B cell (primary cell): ENCODE measurements at places on chromosomes 13 and 19.
A peak's percentile ranks its signal among the peaks of the same experiment; 100 is the strongest.

DNA sequence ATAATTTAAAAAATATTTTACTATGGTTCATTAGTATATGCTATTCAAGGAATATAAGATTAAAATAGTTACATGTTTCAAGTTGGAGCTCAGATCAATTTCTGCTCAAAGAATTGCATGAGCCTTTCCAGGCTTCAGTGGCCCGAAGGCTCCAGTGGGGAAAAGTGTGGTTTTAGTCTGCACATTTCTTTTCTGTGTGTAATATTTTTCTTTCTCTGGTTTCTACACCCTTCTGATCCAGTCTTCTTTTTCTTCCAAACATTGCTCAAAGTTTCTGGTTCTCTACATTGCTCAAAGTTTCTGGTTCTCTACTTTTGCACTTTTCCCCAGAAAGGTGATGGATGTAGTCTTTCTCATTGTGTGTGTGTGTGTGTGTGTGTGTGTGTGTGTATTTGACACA is 64.7 kb upstream of the OXGR1 start:
- DNase-seq: no peak

DNA sequence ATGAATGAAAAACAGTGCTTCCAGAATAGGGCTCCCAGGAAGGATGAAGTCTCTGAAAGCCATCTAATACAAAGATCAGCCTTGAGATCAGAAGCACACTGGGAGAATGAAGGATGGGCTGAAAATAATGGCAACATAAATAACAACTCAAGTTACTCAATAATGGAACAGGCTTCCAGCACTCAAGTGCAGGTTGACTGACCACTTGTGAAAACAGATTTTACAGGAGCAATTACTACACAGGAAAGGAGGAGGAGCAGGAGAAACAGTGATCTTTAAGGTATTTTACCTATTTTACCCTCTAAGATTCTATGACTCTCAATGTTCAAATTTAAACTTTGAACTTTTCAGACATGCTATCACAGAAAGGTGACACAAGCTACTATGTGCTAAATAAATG is 106.0 kb downstream of the USP12 start:
- DNase-seq: no peak

GRCh38 chr13:108005231-108005630 is 210.1 kb downstream of the LIG4 start:
- DNase-seq: no peak

DNA sequence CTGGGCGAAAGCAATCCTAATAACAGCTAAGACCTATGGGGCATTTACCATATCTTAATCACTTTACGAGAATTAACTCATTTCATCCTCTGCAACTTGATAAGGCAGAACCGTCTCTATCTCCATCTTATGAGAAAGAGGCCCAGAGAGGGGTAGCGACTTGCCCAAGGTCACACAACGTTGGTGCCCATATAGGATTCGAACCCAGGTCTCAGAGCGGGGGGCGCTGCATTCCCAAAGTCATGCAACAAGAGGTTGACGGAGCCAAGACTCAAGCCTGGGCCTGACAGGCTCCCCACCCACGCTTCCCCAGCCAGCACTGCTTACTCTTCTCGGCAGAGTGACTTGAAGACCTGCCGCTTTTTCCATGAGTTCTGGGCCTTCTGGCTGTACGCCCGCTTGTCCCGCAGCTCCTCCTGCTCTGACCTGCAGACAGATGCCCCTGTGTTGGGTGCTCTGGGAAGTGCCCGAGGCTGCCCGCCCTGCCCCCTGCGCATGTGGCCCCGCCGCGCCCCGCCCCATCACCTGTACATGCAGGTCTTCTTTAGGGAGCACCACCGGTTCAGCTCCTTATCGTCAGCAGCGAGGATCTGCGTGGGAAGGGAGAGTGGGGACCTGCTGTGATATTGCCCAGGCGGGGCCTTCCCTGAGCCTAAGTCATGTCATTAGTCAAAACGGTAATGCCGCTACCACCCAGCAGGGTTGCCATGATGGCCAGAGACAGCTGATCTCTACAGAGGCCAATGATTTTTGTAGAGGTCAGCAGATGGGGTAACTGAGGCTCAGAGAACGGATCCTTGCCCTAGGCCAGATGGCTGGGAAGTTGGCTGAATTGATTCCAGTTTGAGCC is 10.8 kb downstream of the KRI1 start:
- DNase-seq: no peak

GRCh38 chr19:40198272-40198990 is 7.2 kb downstream of the MAP3K10 start:
- no peak for DNase-seq

GRCh38 chr13:99808786-99809185 is 162.8 kb downstream of the ZIC5 start:
- DNase-seq: no peak

DNA sequence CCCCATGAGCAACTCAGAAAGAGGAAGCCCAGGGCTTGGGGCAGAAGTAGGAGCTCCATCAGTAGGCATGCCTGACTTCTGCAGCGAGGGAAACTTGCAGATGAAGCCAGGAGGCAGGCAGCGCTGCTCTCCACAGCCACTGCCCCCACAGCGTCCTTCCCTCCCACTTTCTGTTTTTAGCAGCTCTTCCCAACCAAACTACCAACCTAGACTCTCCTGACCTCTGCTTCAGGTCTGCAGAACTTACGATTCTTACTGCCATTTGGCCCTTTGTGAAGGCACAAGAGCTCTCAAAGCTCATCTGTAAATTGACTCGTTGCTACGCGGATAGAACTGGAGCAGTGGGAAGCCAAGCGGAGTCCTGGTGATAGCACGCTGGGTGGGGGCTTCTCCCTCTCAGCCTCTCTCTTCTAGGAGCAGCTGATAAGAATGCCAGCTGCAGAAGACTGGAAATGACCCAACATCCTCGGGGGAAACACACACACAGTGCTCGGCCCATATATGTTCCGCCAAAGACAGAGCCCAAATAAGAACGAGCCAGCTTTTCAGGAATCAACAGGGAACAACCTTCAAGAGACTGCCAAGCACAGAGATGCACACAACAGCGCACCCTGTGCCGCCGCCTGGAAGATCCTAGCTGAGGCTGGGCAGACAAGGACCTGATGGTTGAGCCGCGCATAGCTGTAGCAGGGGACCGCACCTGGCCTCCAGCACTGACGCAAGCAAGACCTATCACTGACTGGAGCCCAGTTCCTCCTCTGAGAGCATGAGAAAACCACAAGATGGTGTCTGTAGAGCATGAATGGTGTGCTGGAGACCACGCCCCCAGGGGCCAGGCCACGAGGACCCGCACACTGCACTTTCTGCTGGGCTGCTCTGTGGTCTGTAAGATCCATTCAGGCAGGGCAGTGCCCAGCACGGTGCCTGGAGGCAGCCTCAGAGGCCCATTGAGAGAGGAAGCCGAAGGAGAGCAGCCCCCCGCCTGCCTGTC is 15.9 kb upstream of the SLC35E1 start:
- peak; percentile 95 for DNase-seq

GRCh38 chr13:49567491-49567890 is 17.9 kb downstream of the RCBTB1 start:
- DNase-seq: no peak

DNA sequence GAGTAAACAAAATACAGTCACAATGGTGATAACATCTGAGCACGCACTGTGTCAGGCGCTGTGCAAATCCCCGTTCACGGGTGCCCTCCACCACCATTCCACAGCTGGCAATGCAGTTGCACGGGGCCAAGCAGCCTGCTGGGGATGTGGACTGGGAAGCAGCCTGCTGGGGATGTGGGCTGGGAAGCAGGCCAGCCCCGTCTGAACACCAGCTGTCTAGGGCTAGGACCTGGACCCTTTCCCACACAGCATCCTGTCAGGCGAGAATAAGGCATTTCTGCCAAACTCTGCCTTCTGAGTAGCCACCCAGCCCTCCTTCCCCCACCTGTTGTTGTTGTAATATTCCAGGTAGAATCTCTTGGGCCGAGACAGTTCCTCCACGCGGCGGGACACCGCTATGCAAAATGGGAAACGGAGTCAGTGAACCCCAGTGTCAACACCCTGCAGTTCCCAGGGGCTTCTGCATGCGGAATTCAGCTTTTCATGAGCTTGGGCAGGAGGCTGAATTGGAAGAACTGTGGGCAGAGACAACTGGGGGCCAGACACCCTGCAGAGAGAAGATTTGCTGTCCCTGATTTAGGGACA is 27.8 kb upstream of the MIER2 start:
- no peak for DNase-seq

- DNase-seq: no peak
Measured at GRCh38 chr19:16623066-16623465, 4.9 kb downstream of the MED26 start.

DNA sequence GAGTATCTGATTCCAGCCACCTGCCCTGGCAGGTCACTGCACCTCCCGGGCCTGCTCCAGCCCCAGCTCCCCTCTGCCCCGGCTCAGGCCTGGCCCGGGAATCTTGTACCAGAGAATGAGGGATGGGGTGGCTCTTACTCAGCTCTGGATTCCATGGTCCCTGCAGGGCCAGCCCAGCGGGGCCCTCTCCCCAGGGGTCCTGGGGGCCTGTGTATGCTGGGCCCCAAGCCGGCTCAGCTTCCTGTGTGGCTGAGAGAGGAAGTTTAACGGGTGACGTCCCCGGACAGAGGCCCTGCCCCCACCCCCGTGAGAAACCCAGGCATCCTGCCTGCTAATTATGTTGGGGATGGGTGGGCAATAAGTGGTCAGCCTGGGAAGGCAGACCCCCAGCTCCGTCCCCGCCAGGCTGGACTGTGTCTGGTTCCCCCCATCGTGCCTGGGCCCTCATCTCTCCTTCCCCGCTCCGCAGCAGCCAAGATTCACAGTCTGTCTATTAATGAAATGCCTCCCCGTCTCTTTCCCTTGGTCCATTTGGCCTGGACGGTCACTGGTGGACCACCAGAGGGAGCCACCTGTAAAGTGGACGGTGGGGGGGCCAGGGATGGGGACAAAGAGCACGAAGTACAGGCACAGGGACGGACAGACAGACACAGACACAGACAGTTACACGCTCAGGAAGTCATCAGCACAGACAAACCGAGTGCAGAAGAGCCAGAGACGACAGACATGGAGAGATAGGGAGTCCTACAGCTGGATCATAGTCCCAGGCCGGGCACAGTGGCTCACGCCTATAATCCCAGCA is at the start of gene DENND1C:
TSS of gene DENND1C (minus strand) at position 247 of the 802 bp plus-strand sequence. CDS start at position 155, 92 bp downstream.
- DNase-seq: peak; percentile 82

DNA sequence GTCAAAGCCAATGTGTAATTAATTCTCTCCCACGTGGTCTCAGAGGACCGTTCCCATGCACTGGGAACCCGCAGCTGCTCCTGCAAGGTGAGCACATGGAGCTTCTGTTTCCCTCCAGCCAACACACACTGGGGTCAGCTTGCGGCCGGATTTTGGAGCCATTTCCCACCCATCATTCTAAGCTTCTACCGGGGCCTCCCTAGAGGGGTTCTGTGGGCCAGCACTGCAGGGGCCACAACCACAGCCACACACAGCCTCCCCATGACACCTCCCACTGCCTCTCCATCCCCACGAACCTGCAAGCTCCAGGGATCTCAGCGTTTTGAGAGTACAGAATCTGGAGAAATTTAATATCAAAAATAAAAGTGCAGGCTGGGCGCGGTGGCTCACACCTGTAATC is 120.7 kb upstream of the SOX1 start:
- DNase-seq: no peak

DNA sequence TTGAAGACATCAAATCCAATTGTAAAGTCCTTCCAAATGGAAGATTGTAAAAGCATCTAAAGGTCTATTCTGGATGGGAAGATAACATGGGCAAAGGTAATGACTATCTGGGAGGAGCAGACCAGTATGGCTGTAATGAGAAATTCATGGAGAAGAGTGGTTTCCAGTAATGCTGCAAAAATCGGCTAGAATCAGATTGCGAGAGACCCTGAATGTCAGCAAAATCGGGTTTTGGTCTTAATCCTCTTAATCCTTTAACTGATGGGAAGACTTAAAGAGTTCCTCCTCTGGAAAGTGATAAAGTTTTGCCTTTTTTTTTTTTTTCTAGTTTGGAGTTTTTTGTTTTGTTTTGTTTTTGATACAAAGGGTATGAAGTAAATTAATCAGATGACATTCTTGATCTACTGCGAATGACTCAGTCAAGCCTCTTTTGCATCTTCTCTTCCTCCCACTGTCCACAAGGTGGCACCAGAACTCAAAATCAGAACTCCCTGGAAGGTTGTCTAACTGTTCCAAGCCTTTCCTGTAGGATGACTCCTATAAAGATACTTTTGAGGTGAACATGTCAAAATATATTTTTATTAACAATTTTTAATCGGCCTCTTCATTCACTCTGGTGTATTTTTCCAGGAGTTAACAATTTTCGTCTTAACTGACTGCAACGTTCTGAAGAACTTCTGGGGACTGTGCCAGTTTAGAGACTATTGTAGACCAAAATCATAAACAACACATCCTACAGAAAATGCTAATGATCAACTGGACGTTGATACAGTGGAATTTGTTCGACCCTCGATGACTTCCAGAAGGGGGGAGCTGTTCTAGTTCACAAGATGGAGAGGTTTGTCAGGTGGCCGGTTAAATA is 213.3 kb upstream of the MIR17HG start:
- peak; percentile 33 for DNase-seq

GRCh38 chr19:6476155-6476895 is 5.3 kb downstream of the DENND1C start:
- DNase-seq: peak; percentile 69

DNA sequence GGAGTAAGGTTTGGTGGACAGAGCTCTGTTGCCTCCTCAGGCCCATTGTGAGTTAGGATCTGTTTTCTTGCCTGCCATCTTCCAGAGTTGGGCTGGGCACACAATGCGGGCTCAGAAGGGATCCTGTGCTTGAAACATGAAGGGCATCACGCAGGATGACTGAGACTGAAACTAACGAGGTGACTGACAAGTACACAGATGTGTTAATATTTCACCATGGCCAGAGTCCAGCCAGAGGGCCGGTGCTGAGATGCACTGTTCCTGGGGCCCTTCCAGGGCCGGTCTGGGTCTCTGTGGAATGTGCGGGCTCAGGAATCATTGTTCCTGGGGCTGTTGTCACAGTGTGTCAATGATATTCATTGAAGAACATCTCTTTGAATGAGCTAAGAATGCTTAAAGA is 163.7 kb downstream of the URI1 start:
- DNase-seq: no peak

DNA sequence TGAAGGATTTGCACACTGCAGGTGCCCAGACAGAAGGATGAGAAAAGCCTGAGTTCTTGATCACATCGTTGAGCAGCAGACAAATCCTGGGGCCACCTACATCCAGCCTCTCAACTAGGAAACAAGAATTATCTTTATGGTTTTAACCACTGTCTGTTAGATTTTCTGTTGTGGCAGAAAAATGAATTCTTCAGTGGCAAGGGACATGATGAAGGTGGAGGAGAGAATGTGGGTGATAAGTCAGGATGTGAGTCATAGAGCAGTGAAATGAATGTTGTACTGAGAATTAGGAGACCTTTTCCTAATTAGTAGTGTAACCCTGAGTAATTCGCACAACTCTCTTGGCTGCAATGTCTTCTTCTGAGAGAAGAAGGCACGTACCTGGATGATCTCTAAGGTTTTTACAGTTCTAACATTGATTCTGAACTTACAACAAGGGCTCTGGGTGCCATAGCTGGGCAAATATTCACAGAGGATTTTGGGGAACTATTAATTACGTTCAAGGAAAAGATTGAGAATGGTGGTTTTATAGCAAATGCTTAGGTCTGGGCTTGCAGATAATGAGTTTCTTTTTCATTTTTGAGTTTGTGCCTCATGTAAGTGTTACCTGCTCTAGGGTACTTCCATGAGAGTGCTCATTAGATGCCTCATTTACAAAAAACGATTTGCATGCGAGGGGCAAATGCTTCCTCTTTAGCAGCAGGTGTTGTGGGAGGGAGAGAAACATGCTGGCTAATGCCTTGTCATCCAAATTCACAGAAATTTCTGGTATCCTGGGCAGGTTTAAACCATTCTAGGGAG is 111.0 kb upstream of the KL start:
- DNase-seq: peak; percentile 37

- DNase-seq: peak; percentile 30
Measured at GRCh38 chr19:58548859-58549663, 5.2 kb downstream of the TRIM28 start.

- DNase-seq: no peak
Measured at GRCh38 chr19:18108897-18109296, 11.3 kb downstream of the MAST3 start.
